Fibroblast of mammary gland (primary cell): ENCODE measurements at places on chromosomes 7 and 10.
A peak's percentile ranks its signal among the peaks of the same experiment; 100 is the strongest.

DNA sequence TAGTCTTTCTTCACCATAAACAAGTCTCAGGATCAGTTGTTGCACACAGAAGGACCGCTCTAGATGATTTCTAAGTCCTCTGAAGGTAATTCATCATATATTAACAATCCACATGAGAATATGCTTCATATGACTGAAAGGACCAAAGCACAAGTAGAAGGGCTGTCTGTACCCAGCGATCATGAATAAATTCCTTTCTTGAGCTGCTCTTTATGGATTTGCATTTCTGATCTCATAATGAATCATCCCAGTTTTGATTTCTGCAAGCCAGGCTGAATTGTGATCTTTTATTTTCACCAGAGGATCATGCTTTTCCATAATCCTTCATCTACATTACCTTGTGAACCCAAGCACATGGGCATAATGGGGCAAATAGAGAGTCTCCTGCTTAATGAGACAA lies 675.6 kb downstream of the MAGI2 start:
- DNase-seq = no peak

- no peak for DNase-seq
Measured at GRCh38 chr10:88551246-88551645, 31.9 kb downstream of the RNLS start.

DNA sequence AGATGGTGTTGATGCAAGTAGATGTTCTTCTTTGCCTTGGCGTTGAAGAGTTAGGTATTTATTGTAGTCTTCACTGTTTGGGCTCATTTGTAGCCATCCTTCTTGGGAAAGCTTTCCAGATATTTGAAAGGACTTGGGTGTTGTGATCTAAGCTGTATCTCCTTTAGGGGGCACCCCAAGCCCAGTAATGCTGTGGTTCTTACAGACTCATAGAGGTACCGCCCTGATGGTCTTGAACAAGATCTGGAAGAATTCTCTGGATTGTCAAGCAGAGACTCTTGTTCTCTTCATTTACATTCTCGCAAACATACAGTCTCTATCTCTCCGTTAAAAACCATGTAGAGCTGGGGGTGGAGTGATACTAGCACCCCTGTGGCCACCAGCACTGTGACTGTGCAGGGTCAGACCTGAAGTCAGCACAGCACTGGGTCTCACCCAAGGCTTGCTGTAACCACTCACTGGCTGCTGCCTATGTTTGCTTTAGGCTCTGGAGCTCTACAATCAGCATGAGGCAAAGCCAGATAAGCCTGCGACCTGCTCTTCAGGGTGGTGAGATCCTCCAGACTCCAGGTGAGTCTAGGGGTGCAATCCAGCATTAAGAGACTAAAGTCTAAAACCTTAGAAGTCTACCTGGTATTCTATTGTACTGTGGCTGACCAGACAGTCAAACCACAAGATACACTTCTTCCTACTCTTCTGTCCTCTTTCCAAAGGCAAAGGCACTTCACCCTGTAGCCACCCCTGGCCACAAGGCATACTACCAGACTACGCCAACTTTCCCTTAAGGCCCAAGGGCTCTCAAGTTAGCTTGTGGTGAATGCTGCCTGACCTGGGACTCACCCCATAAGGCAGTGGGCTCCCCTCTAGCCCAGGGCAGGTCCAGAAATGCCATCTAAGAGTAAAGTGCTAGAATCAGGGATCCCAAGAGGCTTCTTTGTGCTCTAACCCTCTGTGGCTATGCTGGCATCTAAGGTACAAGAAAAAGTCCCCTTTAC lies 209.7 kb upstream of the TMEM196 start:
- peak; percentile 79 for DNase-seq

GRCh38 chr10:70137927-70138883 lies 5.6 kb upstream of the AIFM2 start:
- DNase-seq = no peak

DNA sequence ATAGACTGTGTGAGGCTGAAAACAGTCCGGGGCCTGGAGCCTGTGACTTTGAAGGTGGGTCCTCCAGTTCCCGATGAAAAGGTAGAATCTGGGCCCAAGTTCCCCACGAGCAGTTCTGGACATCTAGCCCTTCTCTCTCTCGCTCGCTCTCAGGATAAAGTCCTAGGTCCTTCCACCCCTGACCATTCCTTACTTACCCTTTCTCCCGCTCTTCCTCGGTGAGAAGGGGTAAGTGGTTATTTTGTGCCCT lies 713 bp downstream of the IMMP2L start:
- DNase-seq = no peak

DNA sequence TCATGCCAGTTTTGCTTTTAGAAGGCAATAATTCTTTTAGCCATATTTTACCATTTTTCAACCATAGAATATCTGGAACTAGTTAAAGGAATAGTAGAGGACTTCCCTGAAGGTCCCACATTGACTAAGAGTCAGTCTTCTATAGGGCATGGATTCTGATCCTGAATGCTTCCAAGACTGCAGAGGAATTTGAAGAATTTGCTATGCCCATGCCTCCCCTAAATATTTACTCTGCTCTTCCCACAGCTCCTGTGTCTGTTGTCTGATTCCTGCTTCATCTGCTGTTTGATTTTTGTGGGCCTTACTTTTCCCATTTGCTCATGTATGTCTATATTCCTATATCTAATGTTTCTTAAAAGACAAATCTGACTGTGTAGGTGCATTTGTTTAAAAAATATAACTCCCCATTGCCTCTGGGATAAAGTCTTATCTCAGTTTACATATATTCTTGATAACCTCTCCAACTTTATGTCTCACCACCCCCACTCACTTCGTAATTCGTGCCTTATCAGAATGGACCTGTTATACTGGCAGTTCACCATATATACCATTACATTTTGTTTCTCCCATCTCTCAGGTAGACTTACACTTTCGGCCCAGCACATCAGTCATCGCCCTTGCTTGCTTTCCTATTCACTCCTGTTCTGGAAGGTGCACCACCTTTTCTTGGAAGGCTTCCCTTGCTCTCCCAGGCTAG lies 33.9 kb downstream of the LRRC4 start:
- no peak for DNase-seq

- no peak for DNase-seq
Measured at GRCh38 chr10:8403711-8404371, 349.4 kb downstream of the GATA3 start.
